NCI-H1436 treated with DMSO at 0.1 percent for 48 hours (cell line): ENCODE measurements at places on chromosomes 3 and 15.

GRCh38 chr15:70142322-70143191 is 44.8 kb upstream of the TLE3 start:
- no peak for DNase-seq

DNA sequence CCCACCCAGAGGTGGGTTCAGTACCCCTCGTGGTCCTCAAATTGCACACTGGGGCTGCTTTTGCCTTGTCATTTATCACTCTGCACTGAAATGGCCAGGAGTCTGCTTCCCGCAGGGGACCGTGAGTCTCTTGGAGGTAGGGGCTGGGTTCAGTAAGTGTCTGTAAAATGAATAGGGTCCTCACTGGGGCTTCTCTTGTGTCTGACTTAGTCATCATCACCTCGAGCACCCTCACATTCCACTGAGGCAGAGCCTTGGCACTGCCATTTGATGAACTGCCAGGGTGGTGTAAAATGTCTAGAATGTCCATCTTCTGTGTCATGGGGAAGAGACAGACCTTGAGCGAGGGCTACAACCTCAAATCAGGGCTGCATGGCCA is 61.0 kb upstream of the RYK start:
- DNase-seq = no peak

DNA sequence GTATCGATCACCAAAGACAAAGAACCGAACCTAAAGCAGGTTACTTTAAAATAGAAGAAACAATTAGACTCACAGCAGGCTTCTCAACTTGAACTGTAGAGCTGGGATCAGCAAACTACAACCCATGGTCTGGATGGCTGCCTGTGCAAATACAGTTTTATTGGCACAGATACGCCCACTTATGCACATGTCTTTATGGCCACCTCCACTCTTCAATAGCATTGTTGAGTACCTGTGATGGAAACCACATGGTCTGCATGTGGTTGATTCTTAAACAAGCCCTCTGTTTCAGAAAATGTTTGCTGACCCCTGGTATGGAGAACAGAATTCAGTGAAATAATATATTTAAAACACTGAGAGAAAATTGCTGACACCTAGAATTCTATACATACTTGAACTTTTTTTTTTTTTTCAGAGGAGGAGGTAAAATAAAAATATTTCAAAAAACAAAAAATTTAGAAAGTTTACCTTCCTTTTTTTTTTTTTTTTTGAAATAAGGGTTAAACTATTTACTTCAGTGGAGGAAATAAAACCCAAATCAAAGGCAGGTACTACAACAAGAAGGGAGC is 263.8 kb upstream of the ATP10A start:
- DNase-seq = no peak

DNA sequence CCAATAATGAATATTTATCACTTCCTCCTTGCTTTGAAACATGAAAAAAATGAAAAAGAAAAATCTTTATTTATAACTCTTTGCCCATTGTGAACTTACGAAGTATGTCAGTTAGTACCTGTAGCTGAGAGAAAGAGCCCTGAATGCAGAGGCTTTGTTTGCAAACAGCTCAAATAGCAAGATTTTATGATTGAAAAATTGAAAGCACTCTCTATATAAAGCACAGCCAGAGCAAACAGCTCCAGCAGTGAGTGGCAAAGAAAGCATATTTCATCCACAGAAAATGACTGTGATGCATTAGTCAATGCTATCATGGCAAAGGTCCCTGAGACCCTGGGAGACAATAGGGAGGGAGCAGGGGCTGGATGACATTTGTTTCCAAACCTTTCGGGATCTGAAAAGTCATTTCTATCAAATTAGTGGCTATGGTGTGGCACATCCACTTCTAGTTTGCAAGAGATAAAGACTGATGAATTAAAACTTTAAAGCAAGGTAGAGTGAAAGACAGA is 576.1 kb downstream of the OTOL1 start:
- DNase-seq = no peak

DNA sequence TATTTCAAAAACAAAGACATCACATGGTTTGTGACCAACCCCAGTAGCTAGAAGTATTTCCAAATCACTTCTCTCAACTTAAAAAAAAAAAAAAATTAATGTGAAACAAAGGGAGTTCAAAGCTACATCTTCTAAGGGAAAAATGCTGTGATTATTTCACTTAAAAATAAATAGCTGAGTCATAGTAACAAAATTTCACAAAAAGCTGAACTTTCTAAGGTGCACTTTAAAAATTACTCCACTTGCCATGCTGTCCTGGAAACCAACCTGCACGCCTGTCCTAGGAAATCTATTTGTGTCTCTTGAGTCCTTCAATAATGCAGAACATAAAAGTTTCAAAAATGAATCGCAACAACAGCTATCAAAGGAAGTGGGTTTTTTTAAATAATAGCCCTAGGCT is 1.8 kb downstream of the ACAP2 start:
- no peak for DNase-seq
